ENCODE measurements at places on chromosomes 16 and 17. TPM values are rescaled to one million over a fixed set of nuclear protein-coding genes. Genes with fewer than 3 reads are reported as not detected.

GRCh38 chr16:15807603-15808009, 49.2 kb downstream of the MYH11 start:
- no peak for DNase-seq

GRCh38 chr17:77999413-78000173, 41.1 kb downstream of the TNRC6C start:
- DNase-seq = no peak

DNA sequence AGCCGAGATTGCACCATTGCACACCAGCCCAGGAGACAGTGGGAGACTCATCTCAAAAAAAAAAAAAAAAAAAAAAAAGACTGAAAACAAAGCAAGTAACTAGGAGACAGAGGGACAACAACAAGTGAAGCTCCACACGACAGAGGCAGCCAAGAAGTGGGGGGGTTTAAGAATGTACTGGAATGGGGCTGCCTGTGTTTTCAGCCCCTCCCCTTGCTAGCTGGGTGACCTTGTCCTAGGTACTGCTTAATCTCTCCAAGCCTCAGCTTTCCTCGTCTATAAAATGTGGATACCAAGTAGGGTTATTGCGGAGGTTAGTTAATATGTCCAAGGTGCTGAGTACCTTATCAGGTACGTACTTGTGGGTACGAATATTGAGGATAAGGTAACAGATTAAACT, 163.8 kb upstream of the CACNG5 start:
- DNase-seq = no peak

GRCh38 chr17:43540821-43541674, 5.1 kb downstream of the ETV4 start:
- no peak for DNase-seq

DNA sequence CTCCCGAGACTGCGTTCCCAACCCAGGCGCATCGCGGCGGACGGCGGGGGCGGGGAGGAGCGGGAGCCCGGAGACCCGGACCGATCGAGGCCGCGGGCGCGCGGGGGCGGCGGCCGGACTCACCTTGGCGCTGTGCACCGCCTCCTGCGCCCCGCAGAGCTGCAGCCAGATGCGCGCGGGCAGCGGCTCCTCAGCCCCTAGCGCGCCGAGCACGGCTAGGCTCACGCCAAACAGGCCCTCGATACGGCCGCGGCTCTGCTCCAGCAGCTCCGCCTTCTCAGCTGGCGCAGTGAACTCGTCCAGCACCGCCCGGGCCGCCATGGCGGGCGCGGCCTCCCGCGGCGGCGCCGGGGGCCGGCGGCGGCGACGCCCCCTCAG, 339 bp downstream of the N4BP1 start:
- no peak for DNase-seq

DNA sequence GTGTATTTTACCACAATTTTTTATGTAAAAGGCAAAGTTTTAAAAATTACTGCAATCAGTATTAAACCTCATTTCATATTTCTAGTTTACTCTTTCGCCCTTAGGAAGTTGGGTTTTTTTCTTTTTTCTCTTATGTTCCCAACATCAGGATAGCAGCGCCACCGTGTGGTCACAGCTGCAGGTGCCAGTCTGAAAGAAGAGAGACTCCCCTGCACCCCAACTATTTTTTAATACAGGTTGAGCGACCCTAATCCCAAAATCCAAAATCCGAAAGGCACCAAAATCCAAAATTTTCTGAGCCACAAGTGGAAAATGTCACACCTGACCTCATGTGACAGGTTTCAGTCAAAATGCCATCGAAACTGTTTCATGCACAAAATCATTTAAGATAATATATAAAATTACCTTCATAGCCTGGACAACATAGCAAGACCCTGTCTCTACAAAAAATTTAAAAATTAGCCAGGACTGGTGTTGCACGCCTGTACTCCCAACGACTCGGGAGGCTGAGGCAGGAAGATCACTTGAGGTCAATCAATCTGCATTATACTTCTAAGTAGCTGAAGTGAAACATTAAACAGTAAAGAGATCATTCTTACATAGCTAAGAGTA, 21.8 kb upstream of the ASGR2 start:
- DNase-seq = peak; percentile 33

DNA sequence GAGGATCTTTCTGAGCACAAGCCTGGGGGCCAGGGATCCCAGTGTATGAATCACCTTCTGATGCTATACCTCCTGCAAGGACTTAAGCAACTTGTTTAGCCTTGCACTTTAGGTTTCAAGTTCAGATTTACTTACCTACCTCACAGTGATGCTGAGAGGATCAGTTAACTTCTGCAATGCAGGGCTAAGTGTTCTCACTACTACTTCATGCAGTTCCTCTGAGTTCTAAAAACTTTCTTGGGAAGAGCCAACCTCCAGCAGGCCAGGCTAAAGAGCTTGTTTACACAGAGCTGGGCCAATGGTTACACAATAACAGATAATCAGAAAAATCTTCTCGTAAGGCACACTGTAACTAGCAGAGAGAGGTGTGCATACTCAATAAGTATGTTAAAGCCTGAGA, 13.0 kb downstream of the VEZF1 start:
- DNase-seq = no peak

DNA sequence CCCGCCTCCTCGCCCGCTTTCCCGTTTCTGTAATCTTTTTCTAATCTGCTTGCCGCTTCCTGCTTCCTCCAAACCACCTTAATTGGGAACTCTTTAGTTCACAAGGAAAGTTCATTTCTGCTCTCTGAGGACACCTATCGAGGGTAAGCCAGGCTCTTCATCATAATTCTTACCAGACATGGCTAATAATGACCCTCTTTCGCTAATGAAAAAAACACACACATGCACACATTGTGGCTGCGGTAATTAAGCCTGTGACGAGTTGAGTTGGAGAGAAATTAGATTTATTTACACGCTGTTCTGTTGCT, 100.6 kb downstream of the ZNF423 start:
- no peak for DNase-seq

GRCh38 chr16:17850581-17851250, 380.0 kb upstream of the XYLT1 start:
- DNase-seq = no peak

GRCh38 chr16:46916980-46917379, 32.8 kb downstream of the GPT2 start:
- DNase-seq = no peak

GRCh38 chr16:68061396-68061795, 23.8 kb upstream of the NFATC3 start:
- no peak for DNase-seq

DNA sequence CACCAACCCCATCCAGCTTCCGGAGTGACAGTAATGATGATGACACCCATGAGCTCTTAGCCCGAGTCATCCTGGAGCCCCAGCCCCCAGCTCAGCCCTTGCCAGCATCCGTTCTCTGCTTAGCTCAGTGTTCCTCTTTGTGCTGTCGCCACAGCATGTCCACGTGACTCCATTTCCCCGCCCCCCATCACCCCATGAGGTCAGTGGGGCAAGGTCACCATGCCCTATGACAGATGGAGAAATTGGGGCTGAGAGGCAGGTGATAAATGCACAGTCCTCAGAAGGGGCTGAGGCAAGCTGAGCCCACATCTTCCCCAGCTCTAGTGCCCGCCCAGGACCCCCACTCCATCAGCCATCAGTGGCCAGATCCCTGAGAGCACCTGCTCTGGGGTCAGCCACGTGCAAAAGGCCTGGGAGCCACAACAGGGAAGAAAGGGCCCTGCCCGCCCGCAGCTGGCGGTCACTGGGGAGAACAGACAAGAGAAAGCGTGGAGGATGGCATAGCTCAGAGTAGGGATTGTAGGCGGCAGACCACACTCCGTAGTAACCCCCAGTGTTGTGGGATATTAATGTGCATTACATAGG, 17.1 kb downstream of the ITGB4 start:
- DNase-seq = no peak

GRCh38 chr17:50213026-50214022, 11.9 kb upstream of the COL1A1 start:
- DNase-seq = peak; percentile 43

GRCh38 chr16:64903770-64904169, 218.1 kb downstream of the CDH11 start:
- DNase-seq = no peak

- DNase-seq = no peak
Measured at GRCh38 chr17:38743556-38744171, 4.5 kb downstream of the PCGF2 start.

- no peak for DNase-seq
Measured at GRCh38 chr16:88062341-88063210, 111.3 kb downstream of the BANP start.

GRCh38 chr17:72427761-72428109, 306.9 kb downstream of the SOX9 start:
- no peak for DNase-seq

DNA sequence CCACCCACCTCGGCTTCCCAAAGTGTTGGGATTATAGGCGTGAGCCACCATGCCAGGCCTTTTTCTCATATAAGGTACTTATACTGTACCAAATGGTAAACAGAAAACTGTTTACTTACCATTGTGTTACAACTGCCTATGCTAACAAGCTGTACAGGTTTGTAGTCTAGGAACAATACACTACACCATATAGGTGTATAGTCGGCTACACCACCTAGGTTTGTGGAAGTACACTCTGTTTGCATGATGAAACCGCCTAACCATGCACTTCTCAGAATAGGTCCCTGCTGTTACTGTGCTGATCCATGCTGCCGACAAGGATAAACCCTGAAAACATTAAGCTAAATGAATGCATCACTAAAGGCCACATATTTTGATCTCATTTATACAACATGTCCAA, 18.9 kb downstream of the DNAJA2 start:
- DNase-seq = no peak

- no peak for DNase-seq
Measured at GRCh38 chr17:38590988-38591758, 14.6 kb downstream of the SRCIN1 start.

DNA sequence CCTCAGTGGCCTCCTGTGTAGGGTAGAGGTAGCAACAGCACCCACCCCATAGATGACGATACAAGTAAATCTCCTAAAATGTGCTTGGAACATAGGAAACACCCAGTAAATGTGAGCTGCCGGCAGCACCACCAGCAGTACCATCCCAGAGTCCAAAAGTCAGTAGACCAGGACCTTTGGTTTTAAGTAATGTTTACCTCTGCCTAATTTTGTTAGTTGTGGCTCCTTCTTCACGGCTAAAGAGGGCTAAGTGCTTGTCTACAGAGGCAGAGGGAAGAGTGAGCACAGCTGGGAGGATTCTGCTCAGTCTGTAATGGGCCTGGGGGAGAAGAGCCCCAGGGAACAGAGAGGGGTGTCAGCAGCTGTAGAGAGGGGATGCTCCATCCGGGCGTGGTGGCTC, 91.3 kb upstream of the FBXO47 start:
- DNase-seq = no peak

GRCh38 chr17:36198831-36199465, 2.4 kb upstream of the CCL3L1 start:
- DNase-seq = no peak

- DNase-seq = no peak
Measured at GRCh38 chr16:11314309-11314894, 30.9 kb upstream of the RMI2 start.

- DNase-seq = no peak
Measured at GRCh38 chr17:40018211-40019121, 3.2 kb downstream of the CSF3 start.

GRCh38 chr17:63696381-63696961, 3.5 kb downstream of the LIMD2 start:
- DNase-seq = no peak

DNA sequence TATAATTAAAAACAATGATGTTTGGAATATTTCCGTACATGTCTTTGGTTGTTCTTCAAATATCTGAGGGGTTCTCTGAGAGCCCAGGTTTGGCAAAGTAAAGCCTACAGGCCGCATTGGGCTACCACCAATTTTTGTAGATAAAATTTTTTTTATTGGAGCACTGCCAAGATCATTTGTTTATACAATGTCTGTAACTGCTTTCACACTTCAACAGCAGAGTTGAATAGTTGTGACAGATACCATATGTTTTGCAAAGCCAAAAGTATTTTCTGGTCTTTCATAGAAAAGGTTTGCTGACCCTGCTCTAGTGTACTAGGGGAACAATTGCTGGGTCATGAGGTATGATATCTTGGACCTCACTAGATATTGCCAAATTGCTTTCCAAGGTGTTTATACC, 10.5 kb downstream of the PPM1D start:
- DNase-seq = no peak

- peak; percentile 96 for DNase-seq
Measured at GRCh38 chr17:48441231-48441711, 11.3 kb upstream of the SKAP1 start.

- no peak for DNase-seq
Measured at GRCh38 chr17:67636834-67637520, 80.8 kb upstream of the NOL11 start.

GRCh38 chr16:25014500-25015147, 545 bp downstream of the ARHGAP17 start:
- no peak for DNase-seq

- no peak for DNase-seq
Measured at GRCh38 chr16:35308674-35309073, 1849.3 kb downstream of the TP53TG3F start.

- no peak for DNase-seq
Measured at GRCh38 chr16:27549464-27549745, 308 bp downstream of the GTF3C1 start.

DNA sequence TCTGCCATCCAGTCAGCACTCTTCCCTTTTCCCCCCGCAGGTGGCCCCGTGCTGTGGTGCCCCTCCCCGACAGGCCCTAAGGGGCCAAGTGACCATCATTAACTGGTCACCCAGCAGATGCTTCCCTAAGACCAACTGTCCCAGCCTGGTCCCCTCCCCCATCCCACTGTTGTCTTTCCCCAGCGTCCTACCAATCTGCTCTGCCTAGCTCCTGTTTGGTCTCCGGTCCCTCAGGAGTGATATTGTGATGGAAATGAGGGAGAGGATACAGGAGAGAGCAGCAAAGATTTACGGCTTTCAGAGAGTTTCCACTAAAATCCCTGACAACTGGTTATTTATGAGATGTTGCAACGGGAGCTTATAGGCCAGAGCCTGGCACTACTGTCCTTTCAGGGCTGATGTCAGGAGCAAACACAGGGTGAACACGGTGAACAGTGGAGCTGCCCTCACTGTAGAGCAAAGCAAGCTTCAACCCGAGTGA, 1.4 kb upstream of the TTLL6 start:
- DNase-seq = no peak

GRCh38 chr16:31063495-31063842, 10.6 kb downstream of the ZNF668 start:
- no peak for DNase-seq

The CD7 gene
- not detected for polyA plus RNA-seq

The MXRA7 gene
- polyA plus RNA-seq = 0.18 TPM

The GGNBP2 gene
- polyA plus RNA-seq = 40.2 TPM

The KRTAP17-1 gene
- not detected for polyA plus RNA-seq

The ABCA8 gene
- not detected for polyA plus RNA-seq

The CCDC78 gene
- polyA plus RNA-seq = 6.1 TPM

The TBC1D28 gene
- not detected for polyA plus RNA-seq

The KRTAP16-1 gene
- polyA plus RNA-seq = not detected

The BPTF gene
- polyA plus RNA-seq = 18.8 TPM

The SGSH gene
- polyA plus RNA-seq = 14.0 TPM

The SLC52A1 gene
- polyA plus RNA-seq = not detected

The NPIPB8 gene
- not detected for polyA plus RNA-seq

The CD300H gene
- polyA plus RNA-seq = not detected

The ABCC12 gene
- polyA plus RNA-seq = not detected

The ZP2 gene
- polyA plus RNA-seq = 0.18 TPM

All from GM12878 (cell line).